Hematopoietic multipotent progenitor cell treated with erythropoietin and hydrocortisone succinate and interleukin-3 and kit ligand, for 6 days (in vitro differentiated cells): ENCODE measurements at places on chromosomes 11 and 22.
A peak's percentile ranks its signal among the peaks of the same experiment; 100 is the strongest.

- DNase-seq = no peak
Observed at GRCh38 chr11:117417856-117418255, 90.2 kb downstream of the CEP164 start.

GRCh38 chr11:44180107-44180506 is 84.6 kb downstream of the EXT2 start:
- no peak for DNase-seq

- no peak for DNase-seq
Observed at GRCh38 chr11:93532806-93533205, 10.4 kb downstream of the SMCO4 start.

DNA sequence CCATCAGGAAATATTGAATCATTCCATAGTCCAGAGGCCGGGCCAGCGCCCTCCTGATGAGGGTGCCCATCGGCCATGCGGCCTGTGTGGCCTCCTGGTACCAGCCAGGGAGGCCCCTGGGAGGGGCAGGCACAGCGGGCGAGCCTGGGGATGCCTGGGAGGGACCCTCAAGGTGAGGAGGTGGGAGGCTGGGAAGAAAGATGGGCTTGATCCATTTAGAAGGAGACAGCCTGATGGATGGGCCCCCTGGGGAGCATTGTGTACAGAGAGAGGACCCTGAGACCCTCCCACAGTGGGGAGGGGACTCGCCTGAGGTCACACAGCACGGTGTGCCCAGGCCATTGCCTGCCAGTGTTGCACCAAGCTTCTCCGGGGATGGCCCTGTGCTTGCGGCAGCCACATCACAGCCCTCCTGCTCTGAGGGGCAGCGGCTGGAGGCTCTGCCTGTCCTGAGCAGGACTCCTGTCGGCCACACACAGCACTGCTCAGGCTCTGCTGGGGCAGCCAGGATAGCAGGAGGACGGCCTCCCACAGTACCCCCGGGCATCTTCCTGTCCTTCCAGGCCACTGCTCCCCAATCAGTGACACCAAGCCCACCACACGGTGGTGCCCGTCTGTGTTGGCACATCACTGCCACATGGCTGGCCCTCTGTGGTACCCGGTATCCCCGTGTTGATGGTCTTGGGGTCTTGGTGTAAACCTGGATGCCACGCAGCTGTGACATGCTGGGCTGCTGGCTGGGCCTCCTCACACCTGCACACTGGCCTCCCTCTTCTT is 290.0 kb downstream of the TBC1D22A start:
- DNase-seq = no peak

DNA sequence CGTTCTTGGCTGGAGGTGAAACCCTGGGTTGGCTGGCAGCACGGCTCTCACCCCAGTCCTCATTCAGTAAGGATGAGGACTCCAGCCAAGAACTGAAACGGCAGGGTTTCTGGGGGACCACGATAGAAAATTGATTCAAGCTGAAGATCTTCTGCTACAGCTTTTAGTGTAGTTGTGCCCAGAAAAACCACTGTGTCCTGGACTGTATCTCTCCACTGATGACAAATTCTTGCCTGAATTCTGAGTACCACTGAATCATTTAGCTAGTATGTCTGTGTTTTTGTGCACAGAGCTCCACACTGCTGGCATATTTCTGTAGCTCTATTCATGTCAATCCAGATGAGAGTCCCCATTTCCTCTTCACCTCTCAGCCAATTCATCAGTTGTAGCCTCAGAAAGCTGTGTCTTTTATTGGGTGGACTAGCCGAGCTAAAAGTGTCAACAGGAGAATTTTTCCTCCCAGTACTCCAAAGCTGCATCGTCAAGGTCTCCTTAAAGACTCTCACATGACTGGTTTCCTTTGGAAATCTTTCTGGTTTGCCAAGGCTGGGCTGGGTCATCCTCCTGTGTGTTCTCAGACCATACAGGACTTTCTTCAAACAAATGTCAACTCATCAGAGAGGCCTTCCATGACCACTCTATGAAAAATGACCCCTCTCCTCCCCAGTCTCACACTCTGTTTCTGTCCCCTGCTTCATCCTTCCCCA is 144.6 kb downstream of the LDLRAD3 start:
- no peak for DNase-seq

DNA sequence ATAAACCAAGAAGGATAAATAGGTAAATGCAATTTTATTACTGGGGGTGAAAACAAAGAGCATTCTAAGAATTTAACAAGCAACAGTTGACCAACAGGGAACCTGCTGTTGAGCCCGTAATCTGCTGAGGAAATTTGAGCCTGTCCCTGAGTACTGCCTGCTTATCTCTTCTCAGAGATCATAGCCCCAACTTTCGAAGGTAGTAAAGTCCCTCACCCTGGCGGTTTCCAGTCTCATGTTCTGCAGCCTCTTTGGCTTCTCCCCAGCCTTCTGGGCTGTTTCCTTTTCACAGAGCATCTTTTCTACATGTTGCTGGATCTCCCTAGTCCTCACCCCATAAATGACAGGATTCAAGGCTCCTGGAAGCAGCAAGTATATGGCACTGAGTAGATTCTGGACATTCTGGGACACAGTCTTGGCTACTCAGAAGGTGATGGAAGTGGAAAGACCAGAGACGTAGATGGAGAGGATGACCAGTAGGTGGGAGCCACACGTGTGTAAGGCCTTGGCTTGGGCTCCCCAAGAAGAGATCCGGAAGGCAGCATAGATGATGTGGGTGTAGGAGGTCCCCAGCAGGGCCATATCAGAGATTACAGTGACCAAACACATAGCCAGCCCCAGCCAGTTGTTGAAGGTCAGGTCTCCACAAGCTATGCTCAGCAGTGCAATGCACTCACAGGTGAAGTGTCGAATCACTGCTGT is 51.6 kb downstream of the RRM1 start:
- peak; percentile 74 for DNase-seq

DNA sequence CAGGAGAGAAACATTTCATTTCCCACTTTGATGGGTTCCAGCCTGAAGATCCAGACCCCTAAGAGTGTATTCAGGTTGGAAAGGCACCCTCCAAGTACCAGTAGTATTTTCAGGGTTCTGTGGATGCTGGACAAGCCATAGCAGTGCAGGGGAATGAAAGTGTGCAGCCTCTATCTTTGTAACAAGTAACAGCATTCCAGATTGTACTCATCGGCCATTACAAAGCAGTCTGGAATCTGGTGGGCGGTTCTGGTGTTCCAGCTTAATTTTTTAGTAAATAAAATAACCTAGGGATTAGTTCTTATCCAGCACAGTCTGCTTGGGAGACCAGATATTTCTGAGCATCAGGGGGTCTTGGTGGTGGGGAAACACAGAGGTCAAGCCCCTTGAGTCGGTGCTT is 22.6 kb downstream of the APLNR start:
- no peak for DNase-seq

GRCh38 chr11:57081356-57081755 is 92.6 kb downstream of the OR5AK2 start:
- DNase-seq = no peak

DNA sequence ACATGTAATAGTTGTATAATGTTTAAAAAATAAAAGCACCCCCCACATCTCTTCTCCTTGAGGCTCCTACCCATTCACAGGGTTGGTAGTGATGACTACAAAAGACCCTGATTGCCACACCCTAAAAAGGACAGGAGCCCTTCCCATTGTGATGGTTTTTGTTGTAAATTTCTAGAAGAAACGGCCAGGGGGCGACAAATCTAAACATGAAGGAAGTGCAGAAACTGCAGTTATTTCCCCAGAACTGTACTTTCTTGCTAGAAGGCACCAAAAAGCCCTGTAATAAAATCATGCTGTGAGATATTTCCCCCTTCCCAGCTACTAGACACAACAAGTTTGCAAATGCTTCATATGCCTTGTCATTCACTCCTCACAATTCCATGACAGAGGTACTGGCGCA is 10.8 kb downstream of the PRR5L start:
- peak; percentile 63 for DNase-seq

DNA sequence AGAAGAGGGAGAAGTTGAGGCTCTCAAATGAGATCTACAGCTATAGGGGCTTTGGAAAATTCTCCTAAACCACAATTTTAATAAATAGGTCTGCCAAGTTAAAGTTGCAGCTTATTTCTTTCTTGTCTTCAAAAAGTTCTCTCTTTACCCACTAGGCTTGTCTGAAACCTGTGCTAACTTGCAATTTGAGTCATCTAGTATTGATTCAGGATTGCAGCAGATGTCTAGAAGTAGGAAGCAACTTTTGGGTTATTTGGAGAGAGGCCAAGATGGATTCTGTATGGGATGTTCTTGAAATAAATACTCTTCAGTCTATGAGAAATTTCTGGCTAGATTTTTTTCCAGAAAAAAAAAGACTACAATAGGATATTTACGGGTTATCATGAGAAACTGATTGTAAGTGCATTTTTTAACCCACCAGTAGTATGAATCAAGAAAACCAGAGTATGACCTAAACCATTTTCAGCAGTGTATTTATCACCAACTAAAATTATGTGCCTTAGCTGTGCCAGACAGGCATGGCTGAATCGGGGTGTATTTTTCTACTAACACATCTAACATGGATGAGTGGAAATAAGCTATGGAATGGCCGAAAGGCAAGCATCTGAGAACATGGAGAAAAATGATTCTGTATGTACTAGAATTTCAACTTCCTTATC is 4.9 kb upstream of the RAB38 start:
- DNase-seq = no peak

DNA sequence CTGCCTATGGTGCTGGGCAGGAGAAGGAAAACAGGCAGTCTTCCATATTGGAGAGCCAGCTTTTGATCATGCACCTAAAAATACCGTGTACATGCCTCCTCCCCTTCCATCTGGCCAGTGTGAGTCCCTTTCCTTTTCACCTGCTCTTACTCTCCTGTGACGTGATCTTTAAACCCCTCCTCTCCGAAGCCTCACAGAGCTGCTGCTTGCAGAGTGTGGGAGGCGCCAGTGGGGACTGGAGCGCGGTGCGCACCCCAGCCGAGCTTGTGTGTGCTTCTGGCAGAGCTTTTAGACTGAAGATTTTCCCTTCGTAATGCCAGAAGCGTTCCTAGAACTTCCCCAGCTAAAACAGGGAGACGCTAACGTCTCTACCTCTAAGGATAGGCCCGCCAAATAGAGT is 29.8 kb downstream of the MUC6 start:
- no peak for DNase-seq

DNA sequence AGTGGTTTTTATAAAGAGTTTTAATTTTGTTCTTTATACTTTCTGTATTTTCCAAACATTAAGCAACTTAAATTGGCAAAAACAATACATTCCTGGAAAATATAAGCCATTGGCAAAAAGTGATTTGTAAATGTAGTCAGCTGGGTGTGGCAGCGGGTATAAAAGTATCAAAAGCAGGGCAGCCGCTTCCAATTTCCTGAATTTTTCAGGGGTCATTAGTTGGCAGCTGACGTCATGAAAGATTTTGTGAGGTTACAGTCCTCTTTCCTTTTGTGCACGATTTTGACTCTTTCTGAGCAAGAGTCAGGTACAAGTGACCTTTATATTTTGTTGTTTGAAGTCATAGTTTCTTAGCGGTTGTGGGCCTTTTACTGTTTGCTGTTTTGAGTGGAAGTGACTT is at the start of gene OOSP3:
Gene OOSP3, plus strand, starts transcription at position 208 of the 400 bp plus-strand sequence. Its CDS starts 27 bp downstream, at position 235.
- DNase-seq = no peak

GRCh38 chr22:27552176-27552575 is 249.4 kb downstream of the MN1 start:
- DNase-seq = no peak

DNA sequence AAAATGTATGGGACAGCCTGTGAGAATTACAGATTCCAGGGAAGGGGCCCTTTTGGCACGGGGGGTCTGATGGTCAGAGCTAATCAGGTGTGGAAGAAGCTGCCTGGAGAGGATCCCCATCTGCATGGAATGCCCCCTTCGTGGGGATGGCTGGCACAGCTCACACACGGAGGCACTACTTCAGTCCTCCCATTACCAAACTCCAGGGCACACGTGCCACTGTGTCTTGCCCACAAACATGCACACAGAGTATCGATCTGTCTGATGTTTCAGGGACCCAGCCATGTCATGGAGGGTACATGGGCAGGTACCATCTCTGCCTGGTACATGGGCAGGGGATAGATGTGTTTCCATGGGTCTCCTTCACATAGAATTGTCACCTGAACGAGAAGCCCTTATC is 14.7 kb downstream of the KCNQ1OT1 start:
- no peak for DNase-seq

- peak; percentile 94 for DNase-seq
Observed at GRCh38 chr11:844693-845644, 2.3 kb downstream of the TSPAN4 start.

GRCh38 chr11:10778217-10778970 is 27.3 kb downstream of the CTR9 start:
- no peak for DNase-seq

GRCh38 chr11:110092111-110092514 is 1.1 kb upstream of the ZC3H12C start:
- DNase-seq = no peak

- no peak for DNase-seq
Observed at GRCh38 chr11:118889797-118890196, 6.1 kb downstream of the CXCR5 start.

GRCh38 chr11:9681583-9682372 is 17.9 kb downstream of the SWAP70 start:
- no peak for DNase-seq

- DNase-seq = no peak
Observed at GRCh38 chr22:44307509-44308169, 5.1 kb downstream of the SHISAL1 start.

- no peak for DNase-seq
Observed at GRCh38 chr22:47601666-47602065, 839.2 kb downstream of the TBC1D22A start.

- DNase-seq = no peak
Observed at GRCh38 chr22:29332886-29333496, 17.5 kb upstream of the RASL10A start.

- no peak for DNase-seq
Observed at GRCh38 chr11:111733611-111734088, 32.5 kb downstream of the PPP2R1B start.

- peak; percentile 78 for DNase-seq
Observed at GRCh38 chr22:42961810-42962209, 53.1 kb downstream of the PACSIN2 start.

DNA sequence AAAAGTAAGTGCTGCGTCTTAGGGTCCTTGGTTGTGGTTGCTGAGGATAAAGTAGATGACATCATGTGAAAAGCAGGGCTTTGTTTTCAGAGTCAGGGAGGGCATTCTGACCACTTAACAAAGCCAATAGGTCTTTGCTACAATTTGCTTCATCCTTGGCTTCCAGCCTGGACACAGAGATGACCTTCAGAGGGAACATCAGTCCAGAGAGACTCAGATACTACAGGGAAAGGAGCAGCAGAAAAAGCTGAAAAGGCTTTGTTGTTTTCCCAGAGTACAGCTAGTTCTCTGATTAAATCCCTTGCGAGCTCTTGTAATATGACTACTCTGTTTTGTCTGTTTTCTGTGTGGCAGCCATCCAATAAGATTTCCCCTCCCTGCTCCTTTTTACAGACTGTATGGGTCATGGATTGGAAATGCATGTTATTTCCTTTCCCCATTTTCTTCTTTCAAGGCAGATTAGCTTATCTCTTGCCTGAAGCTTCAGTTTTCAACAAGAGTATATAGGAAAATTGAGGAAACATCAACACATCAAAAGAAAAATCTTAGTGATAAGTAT is 31.9 kb downstream of the ATG13 start:
- no peak for DNase-seq

GRCh38 chr11:91563176-91563575 is 661.4 kb upstream of the FAT3 start:
- DNase-seq = no peak
